ENCODE measurements at places on chromosomes 1 and 21.

GRCh38 chr1:56688522-56689026 lies 43.5 kb downstream of the PRKAA2 start:
- no peak for DNase-seq

- no peak for DNase-seq
These were observed 4.5 kb downstream of the FBXO2 start for GRCh38 chr1:11649624-11650330.

GRCh38 chr1:216261631-216262030 lies 161.6 kb downstream of the USH2A start:
- no peak for DNase-seq

DNA sequence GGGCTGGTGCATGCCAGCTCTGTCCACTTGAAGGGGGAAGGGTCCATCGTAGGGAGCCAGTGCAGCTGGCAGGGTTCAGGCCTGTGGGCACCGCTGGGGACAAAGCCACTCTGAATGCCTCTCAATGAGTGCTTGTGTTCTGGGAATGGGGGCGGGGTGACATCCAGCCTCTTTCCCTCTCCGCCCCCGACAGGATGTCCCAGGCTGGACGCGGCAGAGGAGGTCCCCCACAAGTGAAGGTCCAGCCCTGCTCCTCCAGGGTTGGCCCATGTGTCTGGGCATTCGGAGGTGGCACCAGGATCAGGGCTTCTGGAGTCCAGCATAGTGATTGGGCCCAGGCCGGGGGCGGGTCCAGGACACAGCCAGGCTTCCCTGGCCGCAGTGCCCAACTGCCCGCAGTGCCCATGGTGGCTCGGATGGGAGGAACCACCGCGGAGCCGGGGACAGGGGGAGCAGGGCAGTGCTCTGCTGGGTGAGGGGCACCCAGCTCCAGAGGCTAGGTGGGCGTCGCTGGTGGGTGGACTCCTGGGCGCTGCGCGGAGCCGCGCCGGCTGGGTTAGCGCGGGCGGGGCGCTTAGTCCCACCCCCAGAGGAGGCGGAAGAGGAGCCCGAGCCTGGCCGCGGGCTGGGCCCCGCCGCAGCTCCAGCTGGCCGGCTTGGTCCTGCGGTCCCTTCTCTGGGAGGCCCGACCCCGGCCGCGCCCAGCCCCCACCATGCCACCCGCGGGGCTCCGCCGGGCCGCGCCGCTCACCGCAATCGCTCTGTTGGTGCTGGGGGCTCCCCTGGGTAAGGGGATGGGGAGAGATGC lies at the start of gene SHISA4:
Gene SHISA4 (plus strand): TSS at position 617 of the 808 bp plus-strand sequence. CDS start 97 bp downstream, at position 714.
- peak; percentile 58 for DNase-seq

DNA sequence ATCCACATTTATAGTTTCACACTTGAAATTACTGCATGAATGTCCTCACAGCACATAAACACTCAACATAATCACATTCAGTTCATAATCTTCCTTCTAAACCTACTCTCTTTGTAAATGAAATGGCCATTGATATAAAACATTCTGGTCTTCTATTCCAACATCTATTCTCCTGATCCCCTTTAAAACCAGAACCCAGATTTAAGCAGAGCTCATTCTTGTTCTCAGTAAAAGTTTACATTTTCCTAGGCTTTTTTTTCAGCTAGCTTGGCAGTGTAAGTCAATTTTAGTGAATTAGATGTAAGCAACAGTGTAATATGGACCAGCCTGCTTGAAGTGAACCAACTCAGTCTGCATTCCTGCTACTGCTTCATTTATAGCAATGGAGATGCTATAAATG lies 460.7 kb upstream of the RGS18 start:
- no peak for DNase-seq

DNA sequence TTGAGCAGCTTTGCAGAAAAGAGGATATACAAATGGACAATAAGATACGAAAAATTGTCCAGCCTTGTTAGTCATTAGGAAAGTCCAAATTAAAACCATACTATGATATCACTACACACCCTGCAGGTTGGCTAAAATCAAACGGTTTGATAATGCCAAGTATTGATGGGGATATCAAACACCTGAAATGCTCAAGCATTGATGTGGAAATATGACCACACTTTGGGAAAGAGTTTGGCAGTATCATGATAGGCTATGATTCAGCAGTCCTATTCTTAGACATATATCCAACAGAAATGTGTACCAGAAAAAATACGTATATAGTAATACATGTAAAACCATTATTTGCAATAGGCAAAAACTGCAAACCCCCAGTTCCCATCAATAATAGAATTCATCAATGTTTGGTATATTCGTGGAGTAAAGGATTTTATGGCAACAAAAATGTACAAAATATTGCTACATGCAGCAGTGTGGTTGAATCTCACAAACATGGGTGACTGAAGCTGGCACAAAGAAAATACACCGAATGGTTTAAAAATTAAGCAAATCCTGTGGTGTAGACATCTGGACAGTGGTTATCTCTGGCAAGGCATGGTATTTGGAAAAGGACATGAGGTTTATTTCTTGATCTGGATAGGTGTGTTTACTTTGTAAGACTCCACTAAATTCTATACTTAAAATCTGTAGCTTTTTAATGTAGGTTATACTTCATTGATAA lies 243.2 kb downstream of the FGGY start:
- no peak for DNase-seq

GRCh38 chr1:168372307-168372706 lies 91.6 kb downstream of the TBX19 start:
- no peak for DNase-seq

- DNase-seq, result no peak
These were observed 47.3 kb downstream of the UBIAD1 start for GRCh38 chr1:11320153-11320936.

GRCh38 chr1:24152631-24153494 lies 9.9 kb upstream of the IL22RA1 start:
- no peak for DNase-seq

DNA sequence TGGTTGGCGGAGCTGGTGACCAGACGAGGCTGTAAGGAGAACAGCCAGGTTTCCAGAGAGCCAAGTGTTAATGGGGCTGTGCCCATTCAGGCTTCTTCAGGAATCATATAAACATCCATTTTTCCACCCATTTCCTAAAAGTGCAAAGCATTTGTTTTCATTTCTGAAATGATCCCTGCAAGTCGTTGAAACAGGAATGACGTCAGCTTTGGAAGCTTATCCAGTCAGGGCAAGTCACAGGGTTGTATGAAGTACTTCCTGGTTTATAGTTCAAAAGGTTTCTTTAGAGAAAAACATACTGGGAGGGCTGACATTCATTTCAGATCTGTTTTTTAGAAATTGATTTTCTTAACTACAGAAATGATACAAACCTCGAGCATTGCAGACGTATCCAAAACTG lies 29.2 kb downstream of the IGSF5 start:
- no peak for DNase-seq

DNA sequence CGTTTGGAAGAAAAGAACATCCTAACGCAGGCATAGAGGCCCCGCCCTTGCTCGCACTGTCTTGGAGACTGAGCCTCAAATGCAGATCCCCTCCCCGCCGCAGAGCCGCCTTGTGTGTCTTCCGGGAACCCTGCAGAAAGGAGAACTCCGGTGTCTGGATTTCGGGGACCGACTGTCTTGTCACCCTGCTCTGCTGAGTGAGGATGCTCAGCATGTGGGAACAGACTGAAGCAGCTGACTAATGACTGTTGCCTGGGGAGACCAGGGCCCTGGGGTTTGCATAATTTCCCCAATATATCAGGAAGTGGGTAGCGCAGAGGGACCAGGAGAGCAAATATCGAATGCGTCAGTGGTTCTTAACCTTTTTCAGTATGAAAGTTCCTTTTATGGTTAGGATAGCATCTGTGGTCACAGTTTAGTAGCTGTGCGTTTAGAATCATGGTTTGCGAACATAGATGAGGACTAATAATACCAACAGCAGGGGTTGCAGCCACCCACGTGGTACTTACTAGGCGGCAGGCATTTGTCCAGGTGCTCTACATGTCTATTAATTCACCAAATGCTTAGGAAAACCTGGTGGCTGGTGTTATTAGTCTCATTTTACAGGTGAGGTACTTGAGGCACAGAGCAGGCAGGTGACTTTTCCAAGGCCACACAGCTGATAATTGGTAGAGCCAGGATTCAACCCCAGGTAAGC lies 14.3 kb downstream of the GPR137B start:
- DNase-seq, result no peak

GRCh38 chr1:14653461-14653960 lies 55.0 kb downstream of the KAZN start:
- DNase-seq, result no peak

DNA sequence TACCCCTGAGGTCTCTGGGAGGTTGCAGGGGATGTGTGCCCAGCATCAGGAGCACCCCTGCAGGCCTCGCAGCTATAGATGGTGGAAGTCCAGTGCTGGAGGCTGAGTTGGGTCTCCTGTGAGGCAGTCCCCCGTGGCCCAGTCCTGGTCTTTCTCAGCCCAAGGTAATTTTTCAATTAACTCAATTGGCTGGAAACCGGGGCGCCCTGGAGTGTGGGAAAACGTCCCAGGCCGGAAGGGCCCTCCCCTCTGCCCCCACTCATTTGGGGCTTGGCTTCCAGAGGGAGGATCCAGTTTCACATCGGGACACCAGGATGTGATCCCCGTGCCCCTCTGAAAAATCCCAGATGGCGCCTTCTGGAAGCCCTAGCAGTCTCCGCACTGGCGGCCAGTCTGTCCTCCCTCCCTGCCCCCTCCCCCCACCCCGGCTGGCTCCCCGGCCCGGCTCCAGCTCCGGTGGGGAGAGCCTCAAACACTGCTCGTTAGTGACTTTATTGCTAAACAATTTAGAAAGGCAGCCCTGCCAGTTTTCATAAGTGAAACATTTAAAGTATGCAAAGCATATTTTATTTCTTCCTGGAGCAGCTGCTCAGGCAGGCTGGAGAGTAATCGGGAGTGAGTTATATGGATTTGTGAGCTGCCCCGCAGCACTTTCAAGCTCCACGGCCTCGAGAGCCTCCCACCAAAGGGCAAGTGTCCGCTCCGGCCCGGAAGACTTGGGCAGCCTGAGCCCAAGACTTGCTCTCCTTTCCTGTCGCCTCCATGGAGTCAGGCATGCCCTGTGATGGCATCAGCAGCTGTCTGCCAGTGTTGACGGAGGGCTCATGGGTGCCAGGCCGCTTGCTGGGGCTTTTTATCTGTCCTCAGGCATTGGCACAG lies 208.2 kb upstream of the TMEM51 start:
- DNase-seq, result no peak

- no peak for DNase-seq
These were observed 523.5 kb upstream of the CAMK1G start for GRCh38 chr1:209059981-209060380.

DNA sequence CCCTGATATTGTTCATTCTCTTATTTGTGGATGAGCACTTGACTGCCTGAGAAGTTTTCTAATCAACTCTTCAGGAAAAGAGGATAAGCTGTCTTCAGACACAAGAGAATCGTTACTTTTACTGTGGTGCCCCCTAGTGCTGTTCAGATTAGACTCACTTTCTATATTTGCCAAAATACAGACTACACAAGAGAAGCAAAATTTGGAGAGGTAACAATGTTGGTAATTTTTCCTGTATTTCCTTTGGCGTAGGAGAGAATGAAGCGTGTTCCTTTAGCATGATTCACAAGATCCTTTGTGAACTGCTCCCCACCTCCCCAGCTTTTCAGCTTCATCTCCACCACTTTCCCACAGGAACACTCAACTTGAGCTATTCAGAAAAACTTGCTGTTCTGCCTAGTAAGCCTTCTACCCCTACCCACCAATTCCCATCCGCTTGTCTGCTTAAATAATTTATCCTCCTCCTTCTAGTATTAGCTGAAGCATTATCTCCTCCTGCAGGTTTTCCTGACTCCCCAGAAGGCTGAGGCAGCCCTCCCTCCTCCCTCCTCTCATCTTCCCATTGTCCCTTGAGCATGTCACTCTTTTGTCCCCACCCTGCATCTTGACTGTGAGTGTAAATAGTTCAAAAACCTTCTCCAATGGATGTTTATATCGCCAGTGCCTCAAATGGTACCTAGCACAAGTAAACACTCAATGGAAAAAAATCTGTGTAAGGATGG lies 4.5 kb downstream of the TNFSF4 start:
- DNase-seq, result no peak

DNA sequence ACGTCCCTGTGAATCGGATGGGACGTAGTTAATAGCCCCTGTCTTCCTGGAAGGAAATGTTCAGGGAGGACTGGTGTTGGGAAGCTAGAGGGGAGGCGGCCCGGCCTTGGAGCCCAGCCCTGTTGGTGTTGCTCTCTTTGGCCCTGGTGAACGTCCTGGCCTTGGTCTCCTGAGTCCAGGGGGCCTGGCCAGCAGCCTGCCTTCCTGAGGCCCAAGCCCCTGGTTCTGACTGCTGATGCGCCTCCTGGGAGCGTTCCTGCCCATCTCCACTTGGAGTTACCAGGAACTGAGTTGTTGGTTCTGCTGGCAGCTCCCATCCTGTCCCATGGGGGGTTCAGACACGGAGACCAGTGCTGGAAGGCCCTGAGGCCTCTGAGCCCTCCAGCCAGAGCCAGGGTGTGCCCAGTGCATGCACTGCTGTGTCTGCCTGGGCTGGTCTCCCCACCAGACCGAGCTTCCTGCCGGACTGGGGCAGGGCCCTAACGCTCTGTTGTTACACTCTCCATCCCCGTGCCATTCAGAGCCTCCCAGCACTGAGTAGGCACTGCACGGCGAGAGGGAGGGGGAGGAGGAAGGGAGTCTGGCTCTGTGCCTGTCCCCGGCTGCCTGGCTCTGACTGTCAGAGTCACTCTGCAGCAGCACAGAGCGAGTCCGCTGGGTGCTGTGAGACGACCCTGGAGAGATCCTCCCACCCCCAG lies 382.5 kb upstream of the VAMP3 start:
- no peak for DNase-seq

DNA sequence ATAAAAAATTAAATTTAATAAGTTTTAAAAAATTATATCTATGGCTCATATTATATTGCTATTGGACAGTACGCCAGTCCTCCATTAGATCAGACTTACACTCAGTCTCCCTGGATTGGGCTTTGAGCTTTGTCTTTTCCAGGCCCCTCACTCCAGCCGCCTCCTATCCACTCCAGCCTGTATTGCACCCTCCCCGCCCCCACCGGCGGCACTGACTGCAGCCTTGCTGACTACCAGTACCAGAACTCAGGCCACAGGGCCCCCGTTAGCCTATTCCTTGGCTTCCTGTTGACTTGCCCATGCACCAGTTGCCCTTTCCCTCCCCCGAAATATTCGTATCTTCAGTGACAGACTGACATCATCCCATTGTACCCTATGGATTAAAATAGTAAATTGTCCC lies 127.9 kb downstream of the CSMD2 start:
- no peak for DNase-seq

- no peak for DNase-seq
These were observed 44.7 kb upstream of the GJA5 start for GRCh38 chr1:147804942-147805723.

- no peak for DNase-seq
These were observed 329.4 kb downstream of the KIF26B start for GRCh38 chr1:245484176-245484575.

GRCh38 chr1:68808351-68808750 lies 311.5 kb upstream of the DEPDC1 start:
- DNase-seq, result no peak

- DNase-seq, result no peak
These were observed 76.7 kb downstream of the PRDM16 start for GRCh38 chr1:3145532-3146325.

- no peak for DNase-seq
These were observed 38.6 kb downstream of the C8B start for GRCh38 chr1:56927171-56927570.

Data from RWPE2 (cell line).